ENCODE measurements at places on chromosomes 16 and 17.

GRCh38 chr17:2138761-2139160 lies 83.9 kb downstream of the HIC1 start:
- DNase-seq, result no peak

DNA sequence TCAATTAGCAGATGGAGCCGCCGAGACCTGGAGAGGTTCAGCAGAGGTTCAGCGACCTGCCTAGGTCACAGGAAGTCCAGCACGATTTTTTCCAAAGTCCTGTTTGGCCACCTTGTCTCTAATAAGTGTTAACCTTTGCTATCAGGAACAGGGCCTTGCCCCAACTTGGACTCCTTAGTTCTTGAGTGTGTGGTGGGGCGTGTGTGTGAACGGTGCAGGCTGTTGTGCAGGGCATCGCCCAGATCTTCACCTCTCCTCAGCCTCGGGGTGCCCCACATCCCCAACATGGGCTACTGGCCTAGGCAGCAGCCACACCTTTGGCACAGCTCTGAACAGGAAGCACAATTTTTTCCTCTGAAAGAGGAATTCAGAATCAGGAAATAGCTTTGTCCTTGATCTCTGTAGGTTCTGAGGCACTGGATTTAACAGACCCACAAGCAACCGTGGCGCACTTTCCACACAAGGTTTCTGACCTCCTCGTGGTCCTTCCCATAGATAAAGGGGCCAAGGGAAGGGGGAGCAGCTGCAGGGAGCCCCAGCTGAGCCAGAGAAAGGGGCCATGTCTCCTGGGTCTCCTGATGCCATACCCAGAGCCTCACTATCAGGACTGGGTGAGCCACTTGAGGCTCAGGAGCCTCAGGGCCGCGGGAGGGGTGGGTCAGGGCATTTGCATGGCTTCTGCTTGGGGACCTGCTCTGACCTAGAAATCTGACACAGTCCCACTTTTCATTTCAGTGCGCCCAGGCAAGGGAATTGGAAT lies 10.4 kb downstream of the MPRIP start:
- DNase-seq, result no peak

- no peak for DNase-seq
These were observed at the start of gene SKAP1 for GRCh38 chr17:48429638-48430586. TSS of gene SKAP1 (minus strand) at chr17:48430214.

GRCh38 chr17:38943607-38944006 lies 18.2 kb downstream of the LASP1NB start:
- DNase-seq, result no peak

- no peak for DNase-seq
These were observed 3.5 kb upstream of the SNX29 start for GRCh38 chr16:11973070-11973469.

GRCh38 chr17:39769974-39770587 lies 32.3 kb downstream of the GRB7 start:
- DNase-seq, result peak; percentile 53

DNA sequence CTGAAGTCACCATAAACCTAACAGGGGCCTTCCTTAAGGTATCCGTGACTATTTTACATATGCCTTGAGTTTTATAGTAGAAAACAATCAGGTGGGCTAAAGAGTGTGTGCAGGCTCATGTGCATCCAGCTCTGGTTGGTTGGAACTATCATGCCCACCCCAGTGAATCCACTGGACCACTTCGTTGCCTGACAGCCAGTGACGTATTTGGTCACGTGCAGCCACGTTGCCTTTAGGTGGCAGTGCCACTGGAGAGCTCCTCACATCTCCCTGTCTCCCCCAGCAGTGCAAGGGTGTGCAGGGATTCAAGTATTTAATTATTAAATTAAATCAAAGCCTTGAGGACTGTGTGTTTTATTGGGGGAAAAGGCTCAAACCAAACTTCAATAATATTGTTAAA lies 42.1 kb upstream of the DNAH17 start:
- DNase-seq, result no peak

- DNase-seq, result no peak
These were observed 111.7 kb downstream of the SDR42E1 start for GRCh38 chr16:81899601-81900000.

DNA sequence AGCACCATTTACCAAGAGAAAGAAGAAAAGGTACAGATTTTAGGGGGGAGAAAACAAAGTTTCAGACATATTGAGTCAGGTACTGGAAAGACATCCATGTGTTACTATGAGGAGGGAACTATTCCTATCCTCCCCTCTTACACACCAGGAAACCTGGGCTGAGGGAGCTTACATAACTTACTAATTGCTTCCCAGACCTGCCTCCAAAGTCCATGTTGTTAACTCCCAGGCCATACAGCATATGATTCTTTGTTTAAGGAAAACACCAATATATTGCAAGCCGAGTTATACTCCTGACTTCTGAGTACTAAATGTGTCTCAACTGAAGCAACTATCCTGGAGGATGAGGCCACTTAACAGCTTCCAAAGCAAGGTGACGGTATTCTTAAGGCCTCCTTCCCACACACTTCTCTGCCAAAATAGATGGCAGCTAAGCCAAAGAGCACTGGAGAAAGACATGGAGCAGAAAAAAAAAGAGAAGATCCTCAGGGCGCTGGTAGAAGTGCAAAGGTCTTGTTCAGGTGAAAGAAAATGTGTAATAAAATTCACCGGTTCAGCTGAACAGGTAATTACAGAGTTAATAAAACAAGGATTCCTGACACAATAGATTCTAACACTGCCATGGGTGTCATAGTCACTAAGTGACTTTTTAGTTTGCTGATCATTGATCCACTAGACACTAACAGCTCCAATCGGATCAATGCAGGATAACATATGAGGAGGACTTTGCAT lies 151.1 kb downstream of the SKAP1 start:
- no peak for DNase-seq

DNA sequence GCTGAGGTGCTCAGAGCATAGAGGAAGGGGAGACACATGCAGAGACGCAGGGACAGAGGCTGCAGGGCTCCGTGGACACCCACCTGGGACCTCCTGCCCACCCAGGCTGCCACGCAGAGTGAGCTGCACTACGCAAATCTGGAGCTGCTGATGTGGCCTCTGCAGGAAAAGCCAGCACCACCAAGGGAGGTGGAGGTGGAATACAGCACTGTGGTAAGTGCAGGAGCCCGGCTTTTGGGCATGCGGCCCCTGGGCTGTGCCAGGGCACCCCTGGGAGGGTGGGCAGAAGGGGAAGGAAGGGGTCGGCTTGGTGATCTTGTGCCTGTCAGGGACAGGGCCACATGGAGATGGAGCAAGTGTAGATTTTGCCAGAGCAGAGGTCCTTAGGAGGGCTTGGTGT lies 15.2 kb downstream of the CD300A start:
- no peak for DNase-seq

GRCh38 chr16:57169327-57169726 lies 16.5 kb downstream of the PSME3IP1 start:
- no peak for DNase-seq

DNA sequence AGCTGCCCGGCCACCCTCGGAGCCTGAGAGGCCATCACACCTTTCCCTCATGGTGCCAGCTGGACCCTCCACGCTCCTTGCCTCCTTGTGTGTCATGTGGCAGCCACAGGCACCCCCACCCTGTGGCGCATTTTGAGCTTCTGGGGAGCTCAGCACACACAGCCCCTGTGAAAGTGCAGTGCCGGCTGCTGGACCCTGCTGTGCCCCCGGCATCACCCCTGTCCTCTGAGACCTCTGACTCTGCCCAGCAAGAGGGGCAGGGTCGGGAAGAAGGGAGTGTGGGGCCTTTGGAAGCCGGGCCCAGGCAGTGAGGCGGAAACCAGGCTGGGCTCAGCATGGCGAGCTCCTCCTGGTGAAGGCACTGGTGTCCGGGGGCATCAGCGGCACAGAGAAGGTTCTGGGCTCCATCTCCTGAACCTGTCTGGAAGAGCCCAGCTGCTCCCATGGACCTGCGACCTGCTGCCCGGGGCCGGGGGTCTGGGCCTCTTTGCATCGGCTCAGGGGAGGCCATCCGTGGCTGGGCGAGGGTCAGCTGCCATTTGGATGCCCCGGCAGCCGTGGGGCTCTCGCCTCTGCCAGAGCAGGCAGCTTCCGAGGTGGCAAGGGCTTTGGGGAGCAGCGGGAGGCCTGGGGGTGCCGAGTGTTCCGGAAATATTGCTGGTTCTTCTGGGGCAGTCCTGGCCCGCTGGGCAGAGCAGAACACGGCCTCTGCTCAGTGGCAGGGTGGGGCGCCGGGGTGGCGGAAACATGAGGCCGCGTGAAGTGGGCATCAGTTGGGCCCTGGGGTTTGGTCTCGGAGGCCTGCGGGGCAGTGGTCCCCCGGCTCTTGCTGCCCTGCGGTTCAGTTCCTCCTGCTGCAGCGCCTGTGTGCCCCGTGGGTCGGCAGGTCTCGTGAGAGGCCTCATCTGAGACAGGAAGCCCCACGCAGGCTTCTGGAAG lies 17.9 kb downstream of the CENPX start:
- DNase-seq, result no peak

All from stimulated activated CD8-positive, alpha-beta memory T cell treated with anti-CD3 and anti-CD28 coated beads, Interleukin-15, amount 100 ng/mL, for 48 hours (primary cell).